ENCODE measurements at places on chromosomes 1 and 21.

DNA sequence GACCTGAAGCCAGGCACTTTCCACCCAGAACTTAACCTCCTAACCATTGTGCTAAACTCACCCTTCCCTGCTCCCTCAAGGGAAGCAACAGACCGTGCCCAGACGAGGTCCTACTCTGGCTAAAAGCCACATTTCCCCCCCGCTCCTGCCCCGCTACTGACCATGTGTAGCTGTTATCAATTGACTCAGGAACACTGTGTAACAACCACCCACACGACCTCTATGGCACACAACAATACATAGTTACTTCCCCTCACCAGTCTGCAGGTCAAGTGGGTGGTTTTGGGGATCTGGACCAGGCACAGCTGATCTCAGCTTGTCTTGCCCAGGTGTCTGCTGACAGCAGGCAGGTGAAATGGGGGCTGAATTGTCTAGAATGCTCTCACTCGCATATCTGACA is 40.1 kb downstream of the CAMK2N1 start:
- no peak for DNase-seq

GRCh38 chr1:148162363-148162762 is 10.3 kb upstream of the NBPF11 start:
- DNase-seq, result no peak

DNA sequence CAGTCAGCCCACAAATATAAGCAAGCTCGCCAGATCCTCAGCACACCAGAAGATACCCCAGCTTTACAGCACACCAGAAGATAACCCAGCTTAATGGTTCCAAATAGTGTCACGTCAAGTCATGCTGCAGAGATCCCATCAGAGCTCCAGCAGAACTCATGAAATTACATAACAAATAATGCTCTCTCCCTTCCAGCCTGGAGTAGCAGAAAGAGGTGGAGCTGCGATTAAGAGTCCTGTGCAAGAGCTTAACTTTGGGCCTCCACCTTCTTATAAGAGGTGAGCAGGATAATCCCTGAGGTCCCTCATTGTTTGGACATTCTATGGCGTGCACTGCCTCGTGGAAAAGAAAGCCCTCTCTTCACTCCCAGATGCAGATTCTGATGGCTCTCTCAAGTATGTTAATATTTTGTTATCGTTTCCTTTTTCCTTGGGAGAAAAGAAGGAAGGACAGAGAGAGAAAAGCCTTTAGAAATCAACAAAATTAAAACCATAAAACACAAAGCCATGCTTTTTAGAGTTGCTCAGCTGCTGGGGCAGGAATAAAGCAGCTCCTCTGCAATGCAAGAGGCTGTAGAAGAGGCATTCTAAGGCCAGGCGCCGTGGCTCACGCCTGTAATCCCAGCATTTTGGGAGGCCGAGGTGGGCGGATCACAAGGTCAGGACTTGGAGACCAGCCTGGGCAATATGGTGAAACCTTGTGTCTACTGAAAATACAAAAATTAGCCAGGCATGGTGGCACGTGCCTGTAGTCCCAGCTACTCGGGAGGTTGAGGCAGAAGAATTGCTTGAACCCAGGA is 59.1 kb downstream of the GLUL start:
- no peak for DNase-seq

DNA sequence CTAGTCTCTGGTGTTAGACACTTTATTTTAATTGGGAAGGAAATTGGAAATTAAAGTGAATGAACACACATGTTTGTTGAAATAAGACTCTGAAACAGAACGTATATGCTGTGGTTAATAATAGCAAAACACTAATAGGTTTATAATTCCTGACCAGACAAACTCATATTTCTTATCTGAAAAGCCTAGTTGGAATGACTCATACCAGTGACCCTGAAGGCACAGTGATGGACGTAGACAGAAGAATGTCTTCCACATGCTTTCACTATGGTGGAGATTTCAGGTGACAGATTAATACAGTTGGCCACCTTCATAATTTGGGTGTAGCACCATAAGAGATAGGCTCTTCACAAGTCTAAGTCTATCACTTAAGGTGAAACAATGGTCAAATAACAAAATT is 83.0 kb upstream of the COL11A1 start:
- DNase-seq, result no peak

DNA sequence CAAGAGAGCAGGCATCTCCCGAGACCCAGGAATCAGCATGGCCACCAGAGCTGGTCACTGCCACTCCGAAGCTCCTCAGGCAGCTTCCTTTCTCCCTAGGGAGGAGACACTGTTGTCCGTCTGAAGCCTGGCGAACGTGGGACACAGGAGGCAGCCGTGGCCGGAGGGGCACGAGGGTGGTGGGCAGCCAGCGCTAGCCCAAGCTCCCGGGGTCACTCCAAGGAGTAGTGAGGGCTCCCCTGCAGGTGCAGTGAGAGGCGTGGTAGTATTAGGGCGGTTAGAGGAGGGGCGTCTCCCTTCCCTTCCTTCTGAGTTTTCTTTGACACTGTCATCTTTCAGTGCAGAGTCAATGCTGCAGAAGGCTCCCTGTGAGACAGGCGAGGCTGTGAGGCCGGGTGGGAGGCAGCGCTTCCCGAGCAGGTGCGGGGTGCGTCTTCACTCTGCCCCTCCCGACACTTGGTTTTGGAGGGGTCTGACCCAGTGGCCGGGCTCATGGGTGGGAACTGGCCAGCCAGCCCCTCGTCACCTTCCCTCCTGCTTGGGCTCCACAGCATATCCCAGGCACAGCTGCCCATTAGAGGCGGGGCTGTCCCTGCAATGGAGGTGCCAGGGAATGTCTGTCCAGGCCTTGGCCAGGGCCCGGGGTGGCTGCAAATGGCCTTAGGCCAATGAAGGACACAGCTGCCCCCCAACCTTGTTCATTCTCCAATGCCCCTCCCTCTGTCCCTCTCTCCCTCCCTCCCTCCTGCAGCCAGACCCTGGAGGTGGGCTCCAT is 171.6 kb upstream of the ARHGEF16 start:
- DNase-seq, result no peak

DNA sequence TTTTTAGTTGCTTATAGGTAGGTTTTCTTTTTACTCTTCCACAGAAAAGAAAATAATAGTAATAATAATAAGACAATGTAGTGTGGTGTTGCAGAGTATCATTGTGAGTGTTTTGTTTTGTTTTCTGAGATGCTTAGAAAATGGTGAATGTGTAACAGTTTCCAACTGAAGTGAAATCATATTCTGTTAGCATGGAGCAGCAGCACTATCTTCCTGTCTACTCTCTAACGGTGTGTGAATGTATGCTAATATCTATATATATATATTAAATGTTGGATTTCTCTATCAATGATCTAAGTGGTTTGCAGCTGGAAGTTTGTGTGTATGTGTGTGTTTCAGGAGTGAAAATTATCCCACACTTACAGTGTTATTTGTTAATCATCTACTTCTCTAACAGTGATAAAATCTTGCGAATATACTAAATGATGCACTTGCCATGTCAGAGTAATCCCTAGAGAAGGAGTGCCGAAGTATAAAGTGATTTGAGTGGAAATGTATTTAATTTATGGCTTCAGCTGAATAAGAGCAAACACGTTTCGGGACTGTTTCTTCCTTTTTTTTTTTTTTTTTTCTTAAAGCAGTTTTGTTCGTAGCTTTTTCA is 377 bp downstream of the SAMD13 start:
- DNase-seq, result no peak

Measured in activated CD8-positive, alpha-beta T cell treated with anti-CD3 and anti-CD28 coated beads for 36 hours (primary cell).